ENCODE measurements at places on chromosomes 11 and 22.
A peak's percentile ranks its signal among the peaks of the same experiment; 100 is the strongest.

- DNase-seq, result no peak
These were observed 119.8 kb downstream of the SPON1 start for GRCh38 chr11:14082338-14082737.

GRCh38 chr11:70314730-70315129, 44.2 kb downstream of the PPFIA1 start:
- no peak for DNase-seq

DNA sequence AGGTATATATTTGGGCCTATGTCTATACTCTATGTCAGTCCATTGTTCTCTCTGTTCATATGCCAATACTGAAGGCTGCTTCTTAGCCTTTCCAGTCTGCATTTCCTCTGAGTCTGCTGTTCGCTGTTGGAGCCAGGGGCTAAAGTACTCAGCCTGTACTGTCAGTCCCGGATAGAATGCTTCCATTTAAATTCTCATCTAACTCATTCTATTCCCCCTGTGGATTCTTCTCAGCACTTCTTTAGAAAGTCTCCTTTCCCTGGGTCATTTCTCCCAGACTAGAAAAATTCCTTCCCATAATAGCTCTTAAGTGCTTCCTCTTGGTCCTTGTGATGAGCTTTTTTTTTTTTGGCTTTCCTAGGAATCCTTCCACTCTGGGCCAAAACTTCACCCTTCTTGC, 293.1 kb downstream of the KIRREL3 start:
- DNase-seq, result no peak

DNA sequence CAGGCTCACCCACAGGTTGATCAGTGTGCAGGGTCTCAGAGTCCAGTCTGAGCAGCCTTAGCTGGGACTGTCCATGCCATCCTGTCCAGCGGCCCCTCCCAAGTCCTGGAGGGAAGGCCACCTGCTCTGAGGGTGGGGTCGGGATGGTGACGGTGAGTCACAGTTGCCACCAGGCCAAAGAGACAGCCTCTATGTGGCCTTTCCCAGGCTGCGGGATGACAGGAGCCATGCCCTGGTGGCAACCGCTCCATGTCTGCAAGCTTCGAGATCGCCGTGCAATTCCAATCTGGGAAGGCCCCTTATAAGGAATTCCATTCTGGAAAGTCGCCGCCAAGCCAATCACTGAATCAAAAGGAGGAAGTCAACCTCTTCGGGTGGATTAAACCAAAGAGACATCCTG, 47.5 kb downstream of the RTL6 start:
- no peak for DNase-seq

DNA sequence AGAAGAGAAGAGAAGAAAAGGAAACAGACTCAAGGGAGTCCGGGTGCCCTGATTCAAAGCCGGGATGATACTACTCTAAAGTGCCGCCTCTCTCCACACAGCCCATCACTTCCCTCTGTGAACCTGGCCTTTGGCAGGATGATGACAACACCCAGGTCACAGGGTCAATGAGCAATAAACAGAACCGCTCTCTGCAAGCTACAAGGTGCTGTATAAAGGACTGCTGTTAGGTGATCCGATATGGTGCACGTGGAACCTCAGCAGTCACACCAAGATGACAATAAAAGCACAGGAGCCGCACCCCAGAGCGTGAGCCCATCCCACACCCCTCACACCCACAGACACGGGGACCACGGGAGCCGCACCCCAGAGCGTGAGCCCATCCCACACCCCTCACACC, 10.7 kb downstream of the TTLL1 start:
- DNase-seq, result no peak

GRCh38 chr22:19603767-19604166, 79.6 kb upstream of the CLDN5 start:
- DNase-seq, result no peak

- DNase-seq, result no peak
These were observed 458 bp downstream of the RTN4R start for GRCh38 chr22:20267441-20268278.

- DNase-seq, result no peak
These were observed 20.3 kb upstream of the APLP2 start for GRCh38 chr11:130049328-130049771.

GRCh38 chr11:21896216-21896615, 296.7 kb upstream of the ANO5 start:
- DNase-seq, result no peak

- peak; percentile 79 for DNase-seq
These were observed 725 bp downstream of the ARHGAP42 start for GRCh38 chr11:100687630-100688395.

DNA sequence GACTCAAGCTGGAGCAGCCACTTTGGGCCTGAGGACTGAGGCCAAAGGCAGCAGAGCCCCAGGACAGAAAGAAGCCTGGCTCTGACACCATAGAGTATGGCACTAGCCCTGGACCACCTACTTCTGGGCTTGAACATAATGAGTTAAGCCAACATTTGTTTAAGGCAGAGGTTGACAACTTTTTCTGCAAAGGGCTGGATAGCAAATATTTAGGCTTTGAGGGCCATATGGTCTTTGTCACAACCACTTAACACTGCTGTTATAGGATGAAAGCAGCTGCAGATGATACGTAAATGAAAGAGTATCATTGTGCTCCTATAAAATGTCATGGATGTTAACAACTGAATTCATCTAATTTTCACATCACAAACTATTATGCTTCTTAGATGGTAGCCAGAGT, 16.6 kb downstream of the OSBP start:
- DNase-seq, result no peak

- DNase-seq, result peak; percentile 81
These were observed 4.4 kb downstream of the INS start for GRCh38 chr11:2156416-2157182.

DNA sequence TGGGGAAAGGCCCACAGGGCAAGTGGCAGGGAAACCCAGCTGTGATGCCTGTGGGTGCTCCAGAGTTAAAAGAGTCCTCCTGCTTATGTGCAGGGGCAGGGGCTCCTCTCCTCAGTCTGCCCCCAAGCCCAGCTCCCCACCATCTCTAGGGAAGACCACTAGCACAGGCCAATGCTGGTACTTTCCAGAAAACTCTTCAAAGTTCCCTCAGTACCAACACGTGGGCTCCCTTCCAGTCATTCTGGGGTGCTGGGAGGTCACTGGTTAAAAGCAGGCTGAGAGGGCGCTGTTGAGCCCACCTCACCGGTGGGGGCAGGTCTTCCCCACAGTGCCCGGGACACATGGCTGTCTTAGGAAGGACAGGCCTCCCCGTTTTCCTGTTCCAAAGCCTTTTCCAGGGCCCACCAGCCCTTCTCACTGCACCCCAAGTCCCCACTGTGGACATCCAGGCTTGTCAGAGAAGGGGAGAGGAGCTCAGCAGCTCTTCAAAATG, 154.6 kb downstream of the TRIM29 start:
- DNase-seq, result peak; percentile 50

DNA sequence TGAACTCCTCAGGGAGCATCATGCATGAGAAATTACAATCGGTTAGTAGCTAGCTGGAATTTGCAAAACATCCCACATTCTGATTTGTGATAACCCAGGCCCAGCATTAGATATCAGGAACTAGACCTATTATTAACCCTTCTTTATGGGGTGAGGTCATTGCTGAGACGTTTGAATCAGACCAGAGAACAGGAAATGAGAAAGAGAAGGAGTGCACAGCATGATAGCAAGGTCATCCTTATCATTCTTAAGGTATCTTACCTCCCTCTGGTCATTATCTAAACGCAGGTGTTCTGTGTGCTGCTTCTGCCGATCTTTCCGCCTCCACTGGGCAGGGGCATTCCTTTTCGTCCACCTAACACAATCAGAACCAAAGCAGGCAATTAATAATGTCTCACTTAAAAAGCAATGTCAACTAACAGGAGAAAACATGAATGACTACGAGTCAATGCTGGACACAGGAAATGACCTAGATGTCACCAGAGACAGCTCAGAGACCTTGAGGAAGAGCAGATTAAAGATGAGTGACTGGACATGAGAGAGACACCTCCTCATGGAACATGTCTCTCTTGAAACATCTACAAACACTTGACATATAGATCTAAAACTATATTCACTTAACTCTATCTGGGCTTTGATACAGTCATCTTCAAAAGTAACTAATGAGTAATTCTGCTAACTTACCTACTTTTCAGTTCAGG, 78.3 kb upstream of the SCUBE2 start:
- DNase-seq, result no peak

- DNase-seq, result no peak
These were observed 29.9 kb downstream of the FAM181B start for GRCh38 chr11:82703796-82704195.

- DNase-seq, result no peak
These were observed 130.4 kb downstream of the MSANTD4 start for GRCh38 chr11:105891685-105892084.

DNA sequence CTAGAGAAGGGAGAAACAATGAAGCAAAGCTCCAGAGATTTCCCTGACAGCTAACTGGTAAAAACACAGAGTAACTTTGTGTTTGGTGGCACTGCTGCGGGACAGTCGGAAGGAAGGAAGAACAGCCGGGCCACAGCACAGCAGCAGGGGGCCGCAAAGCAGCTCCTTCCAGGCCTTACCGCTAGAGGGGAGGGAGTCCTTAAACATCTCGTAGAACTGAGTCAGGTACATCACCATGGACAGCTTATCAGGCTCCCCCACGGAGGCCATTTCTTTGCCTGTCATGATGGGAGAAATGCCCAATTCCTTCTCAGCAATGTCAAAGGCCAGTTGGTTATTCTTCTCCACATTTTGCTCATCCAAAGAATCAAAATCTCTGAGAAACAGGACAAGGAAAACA, 114.6 kb upstream of the BID start:
- DNase-seq, result peak; percentile 63

DNA sequence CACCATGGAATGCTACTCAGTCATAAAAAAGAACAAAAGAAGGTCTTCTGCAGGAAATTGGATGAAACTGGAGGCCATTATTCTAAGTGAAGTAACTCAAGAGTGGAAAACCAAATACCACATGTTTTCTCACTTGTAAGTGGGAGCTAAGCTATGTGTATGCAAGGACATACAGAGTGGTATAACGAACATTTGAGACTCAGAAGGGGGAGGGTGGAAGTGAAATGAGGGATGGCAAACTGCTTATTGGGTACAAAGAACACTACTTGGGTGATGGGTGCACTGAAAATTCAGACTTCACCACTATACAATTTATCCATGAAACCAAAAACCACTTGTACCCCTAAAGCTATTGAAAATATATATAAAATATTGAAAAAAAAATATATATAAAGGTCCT, 13.4 kb upstream of the CAT start:
- DNase-seq, result no peak

DNA sequence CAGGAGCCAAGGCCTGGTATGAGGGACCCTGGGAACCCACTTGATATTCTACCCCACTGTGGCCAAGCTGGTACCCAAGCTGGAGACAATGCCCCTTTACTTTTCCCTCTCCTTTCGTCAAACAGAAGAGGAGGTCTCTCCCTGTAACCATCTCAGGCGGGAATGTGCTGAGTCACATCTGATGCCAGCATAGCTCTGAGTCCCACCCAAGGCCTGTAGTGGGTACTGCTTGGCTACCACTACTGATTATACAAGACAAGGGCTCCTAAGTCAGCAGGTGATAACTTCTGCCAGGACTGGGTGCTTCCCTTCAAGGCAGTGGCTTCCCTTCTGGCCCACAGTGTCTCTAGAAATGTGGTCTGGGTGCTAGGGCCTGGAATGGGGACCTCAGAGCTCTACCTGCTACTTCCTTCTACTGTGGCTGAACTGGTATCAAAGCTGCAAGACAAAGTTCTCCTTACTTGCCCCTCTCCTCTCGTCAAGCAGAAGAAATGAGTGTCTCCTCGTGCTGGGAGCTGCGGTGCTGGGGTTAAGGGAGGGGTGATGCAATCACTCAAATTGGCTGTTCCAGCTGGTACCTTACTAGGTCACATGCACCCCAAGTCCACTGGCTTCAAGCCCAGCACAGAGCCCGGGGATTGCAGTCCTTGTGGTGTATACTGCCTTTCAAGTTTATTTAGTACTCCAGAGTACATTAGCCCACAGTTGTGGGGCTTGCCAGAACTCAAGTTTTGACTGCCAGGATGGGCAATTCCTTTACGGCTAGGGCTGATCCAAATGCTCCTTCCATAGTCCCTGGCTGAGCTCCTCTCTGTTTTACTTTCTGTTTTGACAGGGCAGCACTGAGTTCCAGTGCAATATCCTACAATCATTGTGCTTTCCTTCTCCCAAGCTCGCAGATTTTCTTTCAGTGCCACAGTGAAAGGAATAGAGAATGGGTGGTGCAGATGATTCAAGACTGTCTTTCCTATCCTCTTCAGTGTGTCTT, 419.7 kb upstream of the CNTN5 start:
- DNase-seq, result no peak

- no peak for DNase-seq
These were observed 1.7 kb downstream of the SBF1 start for GRCh38 chr22:50473088-50473487.

DNA sequence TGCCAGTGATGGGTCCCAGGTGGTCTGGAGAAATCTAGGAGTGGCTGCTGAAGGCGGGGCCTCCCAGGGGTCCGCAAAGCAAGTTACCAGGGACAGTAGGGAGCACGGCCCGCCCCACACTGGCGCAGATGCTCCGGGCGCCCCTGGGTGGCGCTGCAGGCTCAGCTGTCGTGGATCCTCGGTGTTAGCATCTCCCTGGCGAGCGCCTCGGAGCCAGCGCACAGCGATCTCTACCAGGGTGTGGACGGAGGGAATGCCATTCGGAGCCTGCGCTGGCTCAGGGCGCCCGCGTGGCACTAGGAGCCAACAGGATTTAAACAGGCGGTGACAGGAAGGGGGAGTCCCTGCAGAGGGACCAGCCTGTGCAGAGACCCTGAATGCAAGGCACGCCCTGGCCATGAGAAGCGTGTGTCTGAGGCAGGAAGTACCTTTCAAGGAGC, 20.2 kb downstream of the FADS3 start:
- peak; percentile 93 for DNase-seq

GRCh38 chr22:43996170-43996980, 27.7 kb upstream of the PARVB start:
- DNase-seq, result no peak

DNA sequence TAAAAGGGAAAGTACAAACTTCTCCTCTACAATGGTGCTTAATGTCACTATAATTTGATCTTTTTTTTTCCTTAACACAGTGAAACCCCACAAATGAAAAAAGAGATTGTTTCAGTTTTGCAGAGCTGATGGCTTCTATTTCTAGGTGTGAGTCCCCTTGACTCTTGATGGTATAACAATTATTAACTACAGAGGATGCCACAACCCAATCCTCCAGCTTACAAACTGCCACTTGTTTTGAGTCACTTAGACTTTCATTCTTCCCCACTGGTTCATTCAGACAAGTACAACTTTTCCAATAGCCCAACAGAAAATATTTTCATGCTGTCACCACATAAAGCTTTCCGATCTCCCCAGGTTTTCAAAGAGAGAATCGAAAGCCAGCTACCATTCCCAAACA, 812.2 kb downstream of the LRRC4C start:
- no peak for DNase-seq

All from H9 (cell line).